ENCODE measurements at places on chromosomes 7 and 10. TPM values are rescaled to one million over a fixed set of nuclear protein-coding genes. Genes with fewer than 3 reads are reported as not detected.

The HTR7 gene
- total RNA-seq, result 0.65 TPM

The CC2D2B gene
- 5.0 TPM for total RNA-seq

DNA sequence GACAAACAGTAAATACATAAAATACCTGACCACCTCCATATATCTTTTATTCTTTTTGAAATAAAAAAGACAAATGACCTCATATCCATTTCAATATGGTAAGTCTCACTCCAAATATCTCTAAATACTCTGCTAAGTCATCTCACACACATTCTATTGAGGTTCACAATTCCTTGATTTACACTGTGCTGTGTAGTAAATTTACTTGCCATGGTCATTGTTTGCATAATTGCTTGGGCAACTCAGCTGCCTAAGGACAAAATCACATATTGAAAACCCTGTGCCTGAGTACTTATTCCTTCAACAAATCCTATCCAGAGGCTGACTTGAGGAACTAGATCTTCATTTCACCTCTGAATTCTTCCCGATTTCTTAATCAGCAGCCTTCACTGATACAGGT lies 176.4 kb downstream of the THSD7A start:
- H3K4me1 ChIP-seq, result no peaks in the 10 kb centered on the region
- H3K4me3 ChIP-seq, result no peak overlapping the region
- H3K36me3 ChIP-seq, result no peaks in the 10 kb centered on the region
- H3K27me3 ChIP-seq, result no peaks in the 10 kb centered on the region

- no peak for DNase-seq
- no peak overlapping the region for H3K4me3 ChIP-seq
- H3K36me3 ChIP-seq, result no peaks in the 10 kb centered on the region
- H3K27ac ChIP-seq, result no peak overlapping the region
These were observed 101.1 kb downstream of the TPST1 start for GRCh38 chr7:66306243-66306642.
